Transverse colon (tissue), 4 donors: ENCODE measurements at places on chromosomes 2 and 18. TPM values are rescaled to one million over a fixed set of nuclear protein-coding genes. Genes with fewer than 3 reads are reported as not detected.

- DNase-seq, result no peak
- H3K36me3 ChIP-seq, result no peaks in the 10 kb centered on the region
- no peaks in the 10 kb centered on the region for H3K27me3 ChIP-seq
- no peak overlapping the region for H3K27ac ChIP-seq
- no peak overlapping the region for H3K4me3 ChIP-seq
Measured at GRCh38 chr2:165820296-165820695, 26.2 kb upstream of the GALNT3 start.

- H3K4me3 ChIP-seq, result no peak overlapping the region
- no peaks in the 10 kb centered on the region for H3K36me3 ChIP-seq
- H3K27me3 ChIP-seq, result peaks cover 3% of the 10 kb centered on the region
- H3K4me1 ChIP-seq, result no peaks in the 10 kb centered on the region
- no peak for DNase-seq
- no peak overlapping the region for H3K27ac ChIP-seq
Measured at GRCh38 chr2:239774933-239775622, 250.1 kb downstream of the NDUFA10 start.

NTSR2 gene
- total RNA-seq, result not detected

DNA sequence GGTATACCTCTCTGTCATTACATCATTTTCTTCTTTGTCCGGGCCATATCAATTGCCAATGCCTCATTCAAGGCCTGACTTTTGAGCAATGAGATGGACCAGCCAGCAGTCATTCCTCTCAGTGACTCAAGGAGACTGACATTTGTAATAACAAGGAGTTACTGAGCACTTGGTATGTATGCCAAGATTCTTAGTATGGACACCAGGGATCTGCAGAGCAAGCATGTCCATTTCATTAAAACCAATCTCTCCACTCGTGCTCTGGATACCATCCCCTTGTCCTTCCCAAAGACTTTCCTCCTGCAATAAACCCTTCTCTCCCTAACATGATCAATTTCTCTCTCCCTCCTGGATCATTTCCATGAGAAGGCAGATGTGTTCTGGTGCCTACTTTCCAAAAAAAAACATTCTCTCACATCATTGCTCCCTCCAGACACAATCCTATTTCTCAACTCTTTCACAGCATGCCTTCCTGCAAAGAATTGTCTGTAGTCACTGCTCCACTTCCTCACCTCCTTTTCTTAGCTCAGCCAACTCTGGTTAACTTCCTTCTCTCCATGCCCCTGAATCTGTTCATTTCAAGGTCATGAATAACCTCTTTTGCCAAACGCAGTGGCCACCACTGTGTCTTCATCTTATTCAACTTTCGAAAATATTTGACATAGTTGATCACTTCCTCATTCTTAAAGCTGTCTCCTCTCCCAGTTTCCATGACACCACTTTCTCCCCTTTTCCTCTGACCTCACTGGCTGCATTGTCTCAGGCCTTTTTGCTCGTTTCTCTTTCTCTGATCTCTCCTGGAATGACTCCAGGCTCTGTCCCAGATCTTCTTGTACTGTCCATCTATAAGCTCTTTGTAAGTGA lies 102.8 kb upstream of the CYP1B1 start:
- no peaks in the 10 kb centered on the region for H3K27me3 ChIP-seq
- no peaks in the 10 kb centered on the region for H3K36me3 ChIP-seq
- no peak for DNase-seq
- peak overlapping the region; percentile 30 for H3K27ac ChIP-seq
- H3K4me1 ChIP-seq, result peaks cover 15% of the 10 kb centered on the region
- H3K4me3 ChIP-seq, result no peak overlapping the region

GRCh38 chr2:55415300-55415699 lies 4.4 kb downstream of the CCDC88A start:
- DNase-seq, result no peak
- no peaks in the 10 kb centered on the region for H3K27me3 ChIP-seq
- no peak overlapping the region for H3K27ac ChIP-seq
- peaks cover 2% of the 10 kb centered on the region for H3K4me1 ChIP-seq

GRCh38 chr2:11579867-11580659 lies 46.2 kb downstream of the GREB1 start:
- H3K27me3 ChIP-seq, result no peaks in the 10 kb centered on the region
- no peak overlapping the region for H3K4me3 ChIP-seq
- no peaks in the 10 kb centered on the region for H3K36me3 ChIP-seq

DNA sequence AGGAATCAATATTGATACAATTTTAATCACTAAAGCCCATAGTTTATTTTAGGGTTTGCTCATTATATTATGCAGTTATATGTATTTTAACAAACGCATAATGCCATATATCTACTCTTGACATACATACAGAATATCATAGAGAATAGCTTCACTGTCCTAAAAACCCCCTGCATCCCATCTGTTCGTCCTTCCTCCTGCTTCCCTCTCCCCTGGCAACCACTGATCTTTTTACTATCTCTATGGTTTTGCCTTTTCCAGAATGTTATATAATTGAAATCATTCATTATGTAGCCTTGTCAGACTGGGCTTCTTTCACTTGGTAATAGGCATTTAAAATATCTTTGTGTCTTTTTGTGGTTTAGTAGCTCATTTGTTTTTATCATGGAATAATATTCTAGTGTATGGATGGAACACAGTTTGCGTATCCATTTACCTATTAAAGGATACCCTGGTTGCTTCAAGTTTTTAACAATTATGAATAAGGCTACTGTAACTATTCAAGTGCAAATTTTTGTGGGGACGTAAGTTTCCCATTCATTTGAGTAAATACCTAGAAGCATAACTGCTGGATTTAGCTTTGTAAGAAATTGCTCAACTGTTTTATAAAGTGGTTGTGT lies 801.6 kb upstream of the GCFC2 start:
- H3K4me3 ChIP-seq, result no peak overlapping the region
- H3K27me3 ChIP-seq, result no peaks in the 10 kb centered on the region
- H3K4me1 ChIP-seq, result no peaks in the 10 kb centered on the region

DNA sequence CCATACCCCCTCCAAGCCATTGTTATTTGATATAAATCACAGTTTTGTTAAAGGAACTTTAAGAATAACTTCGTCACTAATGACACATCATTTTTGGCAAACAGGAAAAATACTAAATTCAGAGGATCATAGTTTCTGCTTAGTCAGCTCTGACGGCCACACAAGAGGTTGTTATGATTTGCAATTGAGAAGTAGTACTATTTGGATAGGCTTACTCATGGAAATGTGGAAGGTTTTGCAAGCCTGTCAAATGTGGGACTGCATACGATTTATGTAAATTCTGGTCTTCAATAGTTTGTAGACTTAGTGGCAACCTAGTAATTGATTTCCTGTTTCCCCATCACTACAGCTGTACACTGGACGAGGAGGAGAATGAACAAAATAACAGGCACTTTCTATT lies 108.1 kb downstream of the ARHGEF33 start:
- no peaks in the 10 kb centered on the region for H3K27me3 ChIP-seq
- H3K36me3 ChIP-seq, result no peaks in the 10 kb centered on the region
- no peaks in the 10 kb centered on the region for H3K4me1 ChIP-seq

STEAP3 gene
- 48.3 TPM for total RNA-seq

GRCh38 chr2:74225698-74226459 lies 27.5 kb downstream of the MTHFD2 start:
- no peaks in the 10 kb centered on the region for H3K36me3 ChIP-seq
- DNase-seq, result no peak
- H3K27ac ChIP-seq, result no peak overlapping the region
- H3K27me3 ChIP-seq, result no peaks in the 10 kb centered on the region

GRCh38 chr18:34595690-34596089 lies 114.4 kb upstream of the DTNA start:
- no peak overlapping the region for H3K4me3 ChIP-seq
- DNase-seq, result no peak
- no peaks in the 10 kb centered on the region for H3K36me3 ChIP-seq
- peak overlapping the region; percentile 11 for H3K27ac ChIP-seq
- H3K27me3 ChIP-seq, result no peaks in the 10 kb centered on the region

DNA sequence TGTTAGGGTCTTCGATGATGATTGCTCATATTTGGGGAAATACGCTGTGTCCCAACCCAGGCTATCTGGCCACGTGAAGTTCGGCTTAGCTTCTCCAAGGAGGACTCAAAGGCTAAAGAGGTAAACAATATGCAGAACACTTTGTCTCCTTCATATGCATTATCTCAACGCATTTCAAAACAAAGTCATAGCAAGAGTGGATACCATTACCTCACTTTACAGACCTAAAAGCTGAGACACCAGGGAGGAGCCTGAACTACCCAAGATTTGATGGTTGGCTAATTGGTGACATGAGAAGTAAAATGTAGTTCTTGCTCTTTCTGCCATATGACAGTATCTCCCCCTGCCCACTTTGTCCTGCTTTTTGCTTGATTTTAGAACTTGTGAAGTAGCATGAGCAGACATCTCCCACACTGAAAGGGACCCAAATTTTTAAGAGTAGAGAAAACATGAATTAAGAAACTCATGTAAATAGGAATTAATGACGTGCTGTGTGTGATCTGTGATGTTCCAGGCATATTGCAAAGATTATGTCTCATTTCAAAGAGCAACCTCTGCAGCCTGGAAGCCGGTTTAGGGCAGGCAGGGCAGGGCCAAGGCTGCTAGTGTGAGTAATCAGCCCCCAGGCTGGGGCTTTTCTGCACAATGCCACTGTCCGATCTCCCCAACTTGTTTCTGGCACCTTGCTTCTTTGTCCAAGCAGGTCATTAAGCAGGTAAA lies 144.5 kb downstream of the BCL11A start:
- H3K4me3 ChIP-seq, result no peak overlapping the region
- no peaks in the 10 kb centered on the region for H3K27me3 ChIP-seq
- no peaks in the 10 kb centered on the region for H3K36me3 ChIP-seq
- H3K27ac ChIP-seq, result no peak overlapping the region

DNA sequence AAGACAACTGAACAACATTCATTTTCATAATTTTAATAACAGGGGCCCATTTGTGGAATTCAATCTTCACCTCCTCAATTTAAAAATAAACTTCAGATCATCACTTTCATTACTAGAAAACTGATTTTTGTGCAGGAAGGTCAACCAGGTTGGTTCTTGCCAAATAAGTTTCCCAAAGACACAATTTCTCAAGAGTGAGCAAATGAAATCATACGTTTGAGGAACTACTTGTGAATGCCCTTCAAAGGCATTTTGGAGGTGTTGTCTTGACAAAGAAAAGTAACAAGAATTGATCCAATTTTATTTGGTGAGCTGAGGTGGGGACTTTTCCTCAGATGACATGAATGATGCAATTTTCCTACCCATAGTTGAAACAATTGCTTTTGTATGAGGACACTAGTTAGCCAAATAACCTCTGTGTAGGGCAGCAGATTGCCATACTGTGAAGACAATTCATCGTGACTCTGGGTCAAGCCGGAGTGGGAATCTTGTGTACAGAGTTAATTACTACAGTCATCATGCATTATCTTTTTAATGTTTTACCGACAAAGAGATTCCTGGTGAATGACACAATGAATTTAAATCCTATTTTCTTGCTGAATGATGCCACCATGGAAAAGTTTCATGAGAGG lies 121.8 kb downstream of the TGFA start:
- H3K4me1 ChIP-seq, result no peaks in the 10 kb centered on the region
- H3K27me3 ChIP-seq, result no peaks in the 10 kb centered on the region
- H3K27ac ChIP-seq, result no peak overlapping the region
- no peak for DNase-seq

GRCh38 chr18:39774957-39775598 lies 2180.0 kb upstream of the PIK3C3 start:
- no peaks in the 10 kb centered on the region for H3K4me1 ChIP-seq
- H3K36me3 ChIP-seq, result no peaks in the 10 kb centered on the region
- no peak overlapping the region for H3K27ac ChIP-seq
- no peak overlapping the region for H3K4me3 ChIP-seq
- no peaks in the 10 kb centered on the region for H3K27me3 ChIP-seq
- no peak for DNase-seq

DNA sequence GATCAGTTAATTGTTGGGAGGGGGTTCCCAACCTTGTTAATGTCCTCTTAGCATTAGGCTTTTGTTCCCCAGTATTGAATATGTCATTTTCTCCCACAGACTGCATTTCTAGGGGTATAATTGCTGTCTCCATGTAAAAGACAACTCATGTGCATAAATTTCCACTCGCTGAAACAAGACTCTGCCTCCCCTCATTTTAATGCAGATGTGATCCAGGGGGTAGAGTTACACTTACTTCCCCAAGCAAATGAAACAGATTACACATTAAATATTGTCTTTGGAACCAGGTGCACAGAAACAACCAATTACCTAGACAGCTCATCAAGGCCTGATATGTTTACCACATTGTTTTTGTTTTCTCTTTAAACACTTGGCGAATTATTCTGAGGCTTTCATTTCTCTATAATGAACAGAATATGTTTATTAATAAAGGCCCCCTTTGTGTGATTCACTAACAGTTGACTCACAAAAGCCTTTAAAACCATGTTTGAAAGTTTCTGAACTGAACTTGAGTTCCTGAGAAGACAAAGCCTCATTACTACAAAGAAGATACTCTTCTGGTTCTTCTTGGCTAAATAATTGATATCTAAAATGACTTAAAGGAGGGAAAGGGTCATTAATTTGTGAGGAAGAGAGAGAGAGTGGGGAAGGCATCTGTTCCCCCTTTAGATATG lies 15.0 kb upstream of the ACVR1 start:
- H3K36me3 ChIP-seq, result no peaks in the 10 kb centered on the region
- H3K27ac ChIP-seq, result no peak overlapping the region
- no peak for DNase-seq
- no peak overlapping the region for H3K4me3 ChIP-seq
- H3K27me3 ChIP-seq, result no peaks in the 10 kb centered on the region
- H3K4me1 ChIP-seq, result no peaks in the 10 kb centered on the region

- no peaks in the 10 kb centered on the region for H3K36me3 ChIP-seq
- DNase-seq, result no peak
- peaks cover 9% of the 10 kb centered on the region for H3K4me1 ChIP-seq
- H3K4me3 ChIP-seq, result no peak overlapping the region
Measured at GRCh38 chr2:189444322-189444721, 3.0 kb downstream of the WDR75 start.

DNA sequence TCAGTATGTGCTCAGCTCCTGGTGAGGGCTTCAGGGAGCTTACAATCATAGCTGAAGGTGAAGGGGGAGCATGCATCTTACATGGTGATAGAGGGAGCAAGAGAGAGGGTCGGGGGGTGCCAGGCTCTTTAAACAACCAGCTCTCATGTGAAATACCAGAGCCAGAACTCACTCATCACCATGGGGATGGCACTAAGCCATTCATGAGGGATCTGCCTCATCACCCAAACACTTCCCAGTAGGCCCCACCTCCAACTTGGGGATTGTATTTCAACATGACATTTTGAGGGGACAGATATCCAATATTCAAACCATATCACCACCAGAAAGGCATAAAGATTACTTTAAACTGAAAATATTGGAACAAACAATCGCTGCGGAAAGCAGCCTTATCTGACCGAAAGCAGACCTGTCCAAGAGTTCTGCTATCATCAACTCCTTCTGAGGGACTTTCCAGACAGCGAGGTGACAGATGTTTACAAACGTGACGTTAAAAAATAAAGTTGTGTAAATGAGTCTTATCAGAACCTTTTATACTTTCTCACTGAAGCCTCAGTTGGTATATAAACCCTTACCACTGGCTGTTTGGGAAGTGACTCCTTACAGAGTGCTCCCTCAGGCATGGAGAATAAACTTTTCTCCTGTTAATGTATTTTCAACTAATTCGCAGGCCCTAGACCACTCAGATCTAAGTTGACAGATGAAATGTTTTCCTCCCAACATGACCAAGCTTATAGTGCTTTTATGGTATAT lies 35.5 kb upstream of the PTH2R start:
- H3K4me1 ChIP-seq, result no peaks in the 10 kb centered on the region
- no peak for DNase-seq
- no peaks in the 10 kb centered on the region for H3K36me3 ChIP-seq
- no peak overlapping the region for H3K4me3 ChIP-seq
- no peaks in the 10 kb centered on the region for H3K27me3 ChIP-seq
- H3K27ac ChIP-seq, result no peak overlapping the region

GRCh38 chr2:172293952-172294351 lies 133.4 kb upstream of the ITGA6 start:
- H3K4me3 ChIP-seq, result no peak overlapping the region
- peak; percentile 80 for DNase-seq
- H3K27me3 ChIP-seq, result no peaks in the 10 kb centered on the region
- H3K36me3 ChIP-seq, result no peaks in the 10 kb centered on the region
